Fibroblast of lung (primary cell): ENCODE measurements at places on chromosomes 5 and 9.

DNA sequence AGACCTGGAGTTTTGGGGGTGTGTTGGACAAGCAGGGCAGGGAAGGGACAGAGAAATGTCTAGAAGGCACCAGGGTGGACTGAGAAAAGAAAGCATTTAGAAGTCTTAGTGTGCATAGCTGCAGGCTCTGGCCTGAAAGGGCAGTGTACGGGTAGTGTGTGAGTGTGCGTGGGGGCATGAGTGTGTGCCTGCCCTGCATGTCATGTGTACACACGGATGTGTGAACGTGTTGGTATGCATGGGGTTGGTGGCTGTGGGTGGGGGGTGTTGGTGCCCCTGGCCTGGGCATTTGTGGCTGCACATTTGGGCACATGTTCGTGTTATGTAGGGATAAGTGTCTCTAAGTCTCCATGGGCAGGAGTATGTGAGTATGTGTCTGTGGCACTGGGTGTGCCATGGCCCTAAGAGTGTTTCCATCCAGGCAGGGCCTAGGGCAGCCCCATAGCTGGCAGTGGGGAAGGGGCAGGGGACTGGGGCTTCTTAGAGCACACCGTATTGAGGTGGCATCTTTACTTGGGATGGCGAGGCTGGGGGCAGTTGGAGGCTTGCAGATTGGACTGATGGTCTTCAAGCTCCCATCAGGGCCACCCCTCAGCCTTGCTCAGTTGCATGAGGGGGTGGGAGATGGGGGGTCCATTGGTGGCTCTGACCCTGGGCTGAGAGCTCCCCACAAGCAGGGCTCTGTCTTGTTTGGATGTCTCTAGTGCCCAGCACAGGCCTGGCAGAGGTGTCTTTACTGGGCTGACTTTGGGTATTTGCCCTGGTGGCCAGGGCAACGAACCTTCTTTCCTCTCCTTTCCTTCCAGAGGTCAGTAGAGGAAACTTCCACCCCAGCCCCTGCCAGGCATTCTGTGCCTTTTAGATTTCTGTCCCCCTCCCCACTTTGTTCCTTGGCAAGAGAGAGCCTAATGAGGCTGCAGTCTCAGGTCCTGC lies 15.0 kb downstream of the PSD2 start:
- DNase-seq, result no peak

DNA sequence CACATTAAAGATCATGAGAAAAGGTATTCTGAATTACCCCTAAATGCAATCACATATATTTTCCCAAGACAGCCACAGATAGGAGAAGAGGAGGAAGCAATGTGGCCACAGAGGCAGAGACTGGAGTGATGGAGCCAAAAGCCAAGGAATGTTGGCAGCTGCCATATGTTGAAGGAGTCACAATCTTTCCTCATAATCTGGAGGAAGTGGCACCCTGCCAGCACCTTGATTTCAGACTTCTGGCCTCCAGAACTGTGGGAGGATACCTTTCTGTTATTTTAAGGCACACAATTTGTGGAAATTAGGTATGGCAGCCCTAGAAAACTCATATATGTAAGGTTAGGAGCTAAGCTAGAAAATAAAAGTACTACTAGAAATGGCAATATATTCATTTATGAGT lies 139.9 kb upstream of the GAS1 start:
- no peak for DNase-seq

- no peak for DNase-seq
Observed at GRCh38 chr5:160649304-160649703, 202.7 kb downstream of the ATP10B start.

DNA sequence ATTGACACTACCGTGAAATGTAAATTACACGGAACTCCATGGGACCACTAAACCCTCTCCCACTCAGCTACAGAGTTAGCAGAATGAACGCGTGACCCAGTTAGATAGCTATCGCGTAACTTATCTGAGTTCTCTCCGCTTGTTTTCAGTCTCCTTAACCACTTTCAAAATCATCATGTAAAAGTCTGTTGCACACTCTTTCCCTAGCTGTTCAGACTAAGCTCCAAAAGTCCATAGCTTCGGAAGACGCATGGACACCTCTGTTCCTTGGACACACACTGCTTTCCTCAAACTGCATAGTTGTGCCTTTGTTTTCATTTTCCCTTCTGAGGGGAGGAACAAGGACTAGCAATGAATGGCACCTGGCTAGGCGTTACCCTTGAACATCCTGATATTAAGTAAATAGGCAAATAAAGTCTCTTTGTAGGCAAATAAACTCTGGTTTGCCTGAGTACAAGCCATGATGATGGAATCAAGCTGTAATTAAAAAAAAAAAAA lies 83.3 kb downstream of the DAPK1 start:
- no peak for DNase-seq

GRCh38 chr9:75071530-75072122 lies 16.3 kb downstream of the NMRK1 start:
- peak; percentile 25 for DNase-seq

- DNase-seq, result no peak
Observed at GRCh38 chr5:154315196-154315595, 124.7 kb downstream of the GALNT10 start.

GRCh38 chr9:3732077-3733038 lies 206.6 kb upstream of the RFX3 start:
- DNase-seq, result peak; percentile 89

DNA sequence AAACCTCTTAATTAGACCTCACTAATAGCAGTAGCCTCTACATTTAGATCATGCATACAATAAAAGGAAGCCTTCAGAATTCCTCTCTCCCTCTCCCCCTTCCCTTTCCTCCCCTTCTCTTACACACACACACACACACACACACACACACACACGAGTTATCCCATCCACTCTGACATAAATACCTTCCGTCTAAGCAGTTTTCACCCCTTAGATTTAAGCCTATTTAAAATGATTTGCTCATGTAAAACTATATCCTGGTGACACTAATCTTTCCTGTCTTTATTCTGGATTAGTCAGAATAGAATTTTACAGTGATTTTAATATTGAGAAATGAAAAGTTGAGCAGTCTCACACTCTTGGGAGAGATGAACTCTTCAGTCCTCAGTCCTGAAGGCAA lies 35.0 kb downstream of the PRELID2 start:
- DNase-seq, result no peak

GRCh38 chr5:8879248-8879647 lies 666.6 kb downstream of the SEMA5A start:
- DNase-seq, result no peak

DNA sequence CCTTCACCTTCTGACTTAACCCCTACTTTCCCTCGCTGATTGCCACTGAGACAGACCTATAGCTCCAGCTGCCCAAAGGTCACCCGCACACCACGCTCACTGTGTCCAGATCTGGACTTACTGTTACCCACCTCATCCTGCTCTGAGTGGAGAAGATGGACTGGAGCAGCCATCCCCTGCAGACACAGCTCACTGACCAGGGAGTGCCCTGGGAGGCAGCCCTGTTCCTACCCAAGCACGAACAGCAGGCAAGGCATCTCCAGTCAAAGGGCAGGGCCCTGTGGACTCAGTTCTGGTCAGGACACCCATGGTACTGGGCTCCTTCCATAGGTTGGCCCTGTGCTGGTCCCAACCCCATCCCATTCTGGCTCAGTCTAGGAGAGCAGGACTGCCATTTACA lies 9.5 kb upstream of the BARX1 start:
- no peak for DNase-seq

- no peak for DNase-seq
Observed at GRCh38 chr9:5486988-5487387, 23.3 kb upstream of the PDCD1LG2 start.

- no peak for DNase-seq
Observed at GRCh38 chr5:56516441-56516840, 283.3 kb upstream of the ANKRD55 start.

DNA sequence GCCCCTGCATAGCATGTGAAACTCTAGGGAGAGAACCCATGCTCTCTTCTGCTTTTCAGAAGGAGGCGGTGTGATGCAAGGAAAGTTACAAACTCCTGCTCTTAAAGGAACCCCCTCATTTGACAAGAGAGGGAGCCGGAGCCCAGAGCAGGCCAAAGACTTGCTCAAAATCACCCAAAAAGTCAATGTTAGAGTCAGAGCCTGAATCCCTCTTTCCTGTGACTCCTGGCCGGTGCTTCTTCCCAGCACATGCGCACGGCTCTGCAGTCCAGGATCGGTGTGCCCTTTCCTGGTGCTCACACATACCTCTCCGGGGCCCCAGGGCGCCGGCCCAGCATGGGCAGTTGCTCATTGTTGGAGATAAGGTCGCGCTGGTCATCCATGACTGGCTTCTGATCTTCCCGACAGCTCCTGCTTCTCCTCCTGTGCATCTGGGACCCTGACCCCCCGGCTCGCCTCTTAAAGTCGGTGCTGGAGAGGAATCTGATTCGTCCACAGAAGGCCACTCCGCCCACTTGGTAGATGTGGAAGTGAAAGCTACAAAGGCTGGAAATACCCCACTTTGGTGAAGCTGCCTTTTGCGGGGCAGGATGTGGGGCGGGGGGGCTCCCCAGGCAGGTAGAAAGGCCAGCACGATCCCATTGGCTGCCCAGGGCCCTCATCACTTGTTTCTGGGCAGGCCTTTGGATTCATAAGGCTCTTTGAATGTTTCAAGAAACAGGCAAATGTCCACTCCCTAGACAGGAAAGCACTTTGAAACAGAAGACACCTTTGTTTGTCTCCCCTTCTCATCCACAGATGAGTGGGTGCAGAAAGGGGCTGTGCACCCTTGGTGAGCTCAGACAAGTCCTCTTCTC lies at the start of gene CD74:
CD74 (minus strand) TSS at position 592 of the 857 bp plus-strand sequence; CDS start at position 431, 161 bp downstream.
- DNase-seq, result no peak

DNA sequence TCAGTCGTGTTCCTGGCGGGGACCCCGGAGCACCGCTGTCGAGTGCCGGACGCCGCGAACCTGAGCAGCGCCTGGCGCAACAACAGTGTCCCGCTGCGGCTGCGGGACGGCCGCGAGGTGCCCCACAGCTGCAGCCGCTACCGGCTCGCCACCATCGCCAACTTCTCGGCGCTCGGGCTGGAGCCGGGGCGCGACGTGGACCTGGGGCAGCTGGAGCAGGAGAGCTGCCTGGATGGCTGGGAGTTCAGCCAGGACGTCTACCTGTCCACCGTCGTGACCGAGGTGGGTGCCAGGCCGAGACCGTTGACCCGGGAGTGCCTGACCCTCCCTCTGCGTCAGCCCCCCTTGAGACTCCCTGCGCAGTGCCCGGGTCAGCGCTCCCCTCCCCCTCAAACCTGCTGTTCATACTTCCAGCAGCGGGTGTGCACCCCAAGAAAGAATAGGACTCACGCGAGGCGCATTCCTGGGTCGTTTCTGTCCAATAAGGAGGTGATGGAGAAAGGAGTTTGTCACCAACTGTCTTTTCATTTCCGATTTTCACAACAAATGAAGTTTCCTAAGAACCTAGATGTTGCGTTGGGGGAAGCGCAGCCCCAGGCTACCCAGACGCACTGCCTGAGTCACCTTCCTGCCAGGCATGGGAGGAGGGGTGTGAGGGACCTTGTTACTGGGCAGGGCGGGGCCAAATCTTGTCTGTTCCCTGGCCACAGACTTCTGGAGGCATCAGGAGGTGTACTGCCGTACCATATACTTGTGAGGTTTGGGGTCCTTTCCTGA lies 722 bp downstream of the SLC22A4 start:
- peak; percentile 63 for DNase-seq
